T1000 (cell line): ENCODE measurements at places on chromosomes 3 and 15.

- DNase-seq, result no peak
Measured at GRCh38 chr3:106840319-106840718, 536.9 kb upstream of the CCDC54 start.

DNA sequence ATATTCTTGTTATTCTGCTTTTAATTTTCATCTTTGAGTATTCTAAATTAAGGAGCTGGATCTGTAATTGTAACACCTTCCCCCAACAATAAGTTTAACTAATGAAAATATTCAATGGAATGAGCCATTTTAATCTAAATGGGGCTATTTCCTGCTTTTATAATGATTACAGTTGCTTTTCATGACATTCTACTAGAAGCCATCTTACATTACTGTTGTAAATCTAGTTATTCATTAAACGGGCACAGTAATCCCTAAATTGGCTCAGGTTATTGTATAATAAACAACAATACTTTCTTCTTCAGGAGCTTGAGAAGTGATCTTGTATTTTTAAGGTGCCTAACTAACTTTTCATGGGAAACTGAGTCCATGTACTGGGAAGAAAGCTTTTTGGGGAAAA, 8.5 kb downstream of the FLNB start:
- DNase-seq, result no peak

GRCh38 chr15:65249641-65250040, 37.0 kb downstream of the PARP16 start:
- no peak for DNase-seq

- DNase-seq, result no peak
Measured at GRCh38 chr3:176415661-176416295, 781.5 kb downstream of the TBL1XR1 start.

GRCh38 chr3:14780927-14781507, 37.7 kb upstream of the FGD5 start:
- no peak for DNase-seq

GRCh38 chr3:49727924-49728361, 4.2 kb upstream of the GMPPB start:
- no peak for DNase-seq

- no peak for DNase-seq
Measured at GRCh38 chr3:2686816-2687502, 423.2 kb downstream of the IL5RA start.

DNA sequence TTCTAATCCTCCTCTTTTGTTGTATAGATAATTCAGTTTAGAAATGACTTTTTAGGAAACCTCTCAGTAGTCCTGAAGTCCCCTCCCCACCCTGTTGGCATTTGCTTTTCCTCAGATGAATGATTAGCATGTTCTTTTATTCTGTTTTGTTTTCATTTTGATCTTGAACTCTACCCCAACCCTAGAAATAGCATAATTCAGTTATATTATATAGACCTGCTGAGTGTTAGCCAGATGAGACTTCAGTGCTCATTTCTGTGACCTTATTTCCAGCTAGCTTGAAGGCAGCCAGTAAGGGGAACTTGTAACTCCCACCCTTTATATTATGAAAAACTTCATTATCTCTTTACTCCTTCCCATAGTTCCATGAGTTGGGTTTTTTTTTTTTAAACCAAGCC, 41.2 kb downstream of the SNRK start:
- DNase-seq, result no peak

GRCh38 chr3:102533784-102534183, 99.0 kb downstream of the ZPLD1 start:
- no peak for DNase-seq

- no peak for DNase-seq
Measured at GRCh38 chr3:112446343-112446742, 52.9 kb downstream of the BTLA start.

GRCh38 chr15:26615927-26616302, 157.0 kb downstream of the GABRB3 start:
- no peak for DNase-seq

DNA sequence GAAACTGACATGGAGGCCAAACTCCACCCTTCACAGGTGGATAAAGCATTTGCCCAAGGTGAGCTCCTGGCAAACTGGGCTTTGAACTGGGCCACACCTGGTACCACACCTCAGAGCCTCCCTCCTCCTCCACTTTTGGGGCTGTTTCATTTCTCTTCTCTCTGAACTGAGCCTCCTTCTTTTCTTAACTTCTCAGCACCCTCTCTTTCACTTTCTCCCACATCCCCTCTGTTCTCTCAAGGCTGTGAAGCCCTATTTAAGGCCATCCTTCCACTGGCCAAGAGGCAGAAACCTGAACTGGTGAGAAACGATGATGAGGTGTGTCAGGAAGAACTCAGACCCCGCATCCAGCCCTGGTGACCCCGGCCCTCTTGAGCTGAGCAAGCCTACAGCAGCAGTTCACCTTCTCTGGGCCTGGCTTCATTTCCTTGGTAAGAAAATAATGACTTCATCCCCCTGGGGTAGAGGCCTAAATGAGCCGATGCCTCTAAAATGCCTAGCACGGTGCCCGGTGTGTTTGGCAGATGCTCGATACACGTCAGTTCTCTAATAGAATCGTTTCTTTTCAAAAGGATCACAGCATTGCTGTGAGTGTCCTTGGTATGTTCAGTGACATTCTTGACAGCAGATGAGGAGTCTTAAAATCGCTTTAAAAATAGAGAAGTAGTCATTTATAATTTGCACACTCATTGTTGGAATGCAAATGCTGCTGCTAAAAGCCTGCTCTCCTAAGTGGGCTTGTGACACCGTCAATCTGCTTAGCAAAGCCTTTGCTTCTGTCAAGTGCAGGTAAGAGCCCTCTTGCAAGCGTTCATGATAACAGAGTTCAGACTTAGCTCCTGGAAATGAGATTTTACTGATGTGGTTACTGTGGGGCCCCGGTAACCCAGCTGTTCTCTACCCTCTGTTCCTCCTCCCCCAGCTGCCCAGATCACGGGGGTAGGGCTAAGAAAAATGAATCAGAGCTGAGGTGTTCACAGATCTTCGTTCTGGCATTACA, 97.7 kb upstream of the ATP2B2 start:
- DNase-seq, result no peak

DNA sequence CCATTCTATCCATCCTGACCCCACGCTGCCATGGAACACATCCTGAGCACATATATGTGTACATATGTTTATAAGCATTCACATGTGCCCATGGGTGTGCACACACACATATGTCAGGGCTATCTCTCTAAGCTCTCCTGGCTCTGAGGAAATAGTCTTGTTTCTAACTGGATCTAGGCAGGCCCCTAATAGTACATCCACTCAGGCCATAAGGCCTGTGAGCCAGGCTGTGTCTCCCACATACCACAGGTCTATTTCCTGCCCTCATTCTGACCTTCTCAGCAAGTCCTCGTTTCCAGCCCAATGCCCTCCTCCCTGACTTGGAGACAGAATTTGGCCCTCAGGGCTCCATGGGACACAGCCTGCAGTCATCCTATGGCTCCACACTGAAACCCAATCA, 284.8 kb upstream of the CTNNB1 start:
- DNase-seq, result no peak
